Spinal cord (tissue), 10 donors: ENCODE measurements at places on chromosomes 7 and 10. TPM values are rescaled to one million over a fixed set of nuclear protein-coding genes. Genes with fewer than 3 reads are reported as not detected.

Gene ACTL6B
- total RNA-seq: 16.5 TPM

Gene MLXIPL
- 0.55 TPM for total RNA-seq

GRCh38 chr10:8052341-8052955 lies 2.0 kb upstream of the GATA3 start:
- no peaks in the 10 kb centered on the region for H3K36me3 ChIP-seq
- no peak overlapping the region for H3K4me3 ChIP-seq
- peaks cover 98% of the 10 kb centered on the region for H3K27me3 ChIP-seq
- peak; percentile 76 for DNase-seq
- no peak overlapping the region for H3K27ac ChIP-seq

- peak overlapping the region; percentile 45 for H3K4me3 ChIP-seq
- peak overlapping the region; percentile 25 for H3K27ac ChIP-seq
- no peaks in the 10 kb centered on the region for H3K36me3 ChIP-seq
- DNase-seq: peak; percentile 68
- peaks cover 47% of the 10 kb centered on the region for H3K4me1 ChIP-seq
Measured at GRCh38 chr7:128167042-128167701, 73.9 kb upstream of the LEP start.

GRCh38 chr10:29470843-29471543 lies 163.8 kb downstream of the SVIL start:
- H3K27ac ChIP-seq: no peak overlapping the region
- DNase-seq: no peak
- H3K36me3 ChIP-seq: peaks cover 29% of the 10 kb centered on the region
- H3K4me3 ChIP-seq: no peak overlapping the region
- H3K4me1 ChIP-seq: peaks cover 3% of the 10 kb centered on the region

DNA sequence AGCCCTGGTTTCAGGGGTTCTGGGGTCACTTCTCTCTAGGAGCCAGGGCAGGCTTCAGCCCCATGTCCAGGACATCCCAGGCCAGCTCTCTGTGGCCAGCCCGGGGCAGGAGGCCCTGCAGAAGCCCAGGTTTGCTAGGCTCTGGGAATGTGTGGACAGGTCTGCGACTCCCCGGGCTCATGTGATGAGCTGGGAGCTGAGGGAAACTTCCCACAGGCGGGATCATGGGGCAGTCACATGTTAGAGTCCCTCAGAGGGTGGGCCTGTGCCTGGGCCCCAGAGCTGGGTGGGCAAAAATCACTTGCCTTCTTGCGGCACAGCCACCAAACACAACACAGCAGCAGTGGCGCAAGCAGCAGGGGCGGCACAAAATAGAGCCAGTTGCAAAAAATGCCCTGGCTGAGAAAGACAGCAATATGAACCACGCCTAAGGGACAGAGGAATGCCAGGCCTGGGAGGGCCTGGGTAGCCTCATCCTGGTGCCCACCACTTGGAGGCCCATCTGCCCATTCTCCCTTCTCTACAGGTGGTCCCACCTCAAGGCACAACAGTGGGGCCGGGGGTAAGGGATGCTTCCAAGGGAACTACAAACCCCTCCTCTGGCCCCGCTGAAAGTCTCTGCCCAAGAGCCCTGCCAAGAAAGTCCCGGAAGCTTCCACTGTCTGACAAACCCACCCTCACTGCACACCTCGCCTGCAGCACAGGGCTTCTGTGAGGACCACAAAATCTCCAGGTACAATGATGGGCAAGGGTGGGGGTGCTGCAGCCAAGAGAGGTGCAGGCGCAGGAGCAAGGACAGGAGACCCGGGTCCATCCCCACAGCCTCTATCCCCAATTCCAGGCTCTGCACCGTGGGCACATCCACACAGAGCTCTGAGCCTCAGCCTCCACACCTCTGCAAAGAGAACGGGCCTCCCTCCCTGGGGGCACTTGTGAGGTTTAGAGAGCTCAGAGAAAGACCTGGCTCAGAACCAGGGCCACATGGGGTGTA lies 34.6 kb upstream of the ANTXRL start:
- no peak overlapping the region for H3K4me3 ChIP-seq
- no peak for DNase-seq
- H3K27ac ChIP-seq: no peak overlapping the region
- peaks cover 16% of the 10 kb centered on the region for H3K4me1 ChIP-seq
